ENCODE measurements at places on chromosomes 13 and 19.

GRCh38 chr13:85509512-85509911 is 289.7 kb downstream of the SLITRK6 start:
- no peak for DNase-seq

- DNase-seq, result no peak
Measured at GRCh38 chr13:106205871-106206270, 329.6 kb downstream of the EFNB2 start.

- no peak for DNase-seq
Measured at GRCh38 chr13:22243469-22244163, 572.7 kb downstream of the FGF9 start.

GRCh38 chr13:94305033-94305432 is 174.4 kb downstream of the DCT start:
- DNase-seq, result no peak

- DNase-seq, result no peak
Measured at GRCh38 chr13:46963904-46964303, 67.1 kb upstream of the HTR2A start.

DNA sequence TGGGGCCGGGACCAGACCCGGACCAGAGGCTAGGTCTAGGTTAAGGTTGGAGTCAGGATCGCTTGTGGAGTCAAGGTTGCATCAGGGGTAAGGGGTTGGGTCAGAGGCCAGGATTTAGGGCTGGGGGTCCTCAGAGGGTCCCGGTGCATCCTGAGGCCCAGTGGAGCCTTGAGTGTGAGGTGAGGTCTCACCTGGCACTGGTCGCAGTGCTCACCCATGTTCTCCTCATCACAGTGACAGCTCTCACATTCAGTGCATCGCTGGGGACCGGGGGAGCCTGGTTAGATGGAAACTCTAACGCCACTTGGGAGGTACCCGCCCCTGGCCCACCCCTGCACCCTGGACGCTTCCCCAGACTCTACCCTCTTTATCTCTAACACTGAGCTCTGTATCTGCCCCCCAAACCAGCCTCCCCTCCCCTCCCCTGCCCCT is 3.1 kb downstream of the HRC start:
- no peak for DNase-seq

DNA sequence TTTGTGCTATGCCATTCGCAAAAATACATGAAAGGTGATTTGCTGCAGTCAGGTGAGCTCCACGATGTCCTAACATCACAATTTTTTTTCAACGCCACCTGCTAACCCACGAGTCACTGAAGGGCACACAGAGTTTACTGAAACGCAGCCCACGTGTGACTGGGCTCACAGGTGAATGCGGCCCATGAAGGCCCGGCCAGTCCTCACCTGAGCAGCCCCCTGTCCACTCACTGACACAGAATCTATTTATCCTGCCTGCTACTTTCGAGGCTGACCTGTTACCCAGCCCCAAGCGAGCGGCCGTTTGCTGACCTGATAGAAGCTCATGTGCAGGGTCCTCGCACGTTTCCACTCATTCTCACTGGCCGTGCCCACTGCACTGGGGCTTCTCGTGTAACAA is 121.9 kb upstream of the SOX1 start:
- DNase-seq, result no peak

- no peak for DNase-seq
Measured at GRCh38 chr13:113446488-113446854, 6.8 kb downstream of the ADPRHL1 start.

GRCh38 chr13:71770710-71771109 is 96.3 kb downstream of the DACH1 start:
- DNase-seq, result no peak

GRCh38 chr13:63044589-63045313 is 1629.1 kb upstream of the PCDH20 start:
- DNase-seq, result no peak

DNA sequence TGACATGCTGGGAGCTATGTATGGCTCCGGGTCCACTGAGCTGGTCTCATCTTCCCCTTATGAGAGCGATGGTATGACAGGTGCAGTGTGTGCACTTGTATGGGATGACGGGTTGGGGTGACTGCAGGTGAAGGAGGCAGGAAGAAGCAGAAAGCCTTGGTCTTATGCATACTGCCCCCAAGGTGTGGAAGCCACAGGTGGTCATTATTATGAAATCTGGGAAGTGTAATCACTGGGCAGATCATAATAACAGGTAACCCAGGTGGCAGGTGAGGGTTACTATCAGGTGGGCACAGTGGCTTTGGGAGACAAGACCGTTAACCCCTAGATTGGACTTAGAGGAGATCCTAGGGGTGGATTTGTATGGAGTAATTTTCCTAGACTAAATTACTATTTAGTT is 118.0 kb downstream of the RFC3 start:
- DNase-seq, result no peak

DNA sequence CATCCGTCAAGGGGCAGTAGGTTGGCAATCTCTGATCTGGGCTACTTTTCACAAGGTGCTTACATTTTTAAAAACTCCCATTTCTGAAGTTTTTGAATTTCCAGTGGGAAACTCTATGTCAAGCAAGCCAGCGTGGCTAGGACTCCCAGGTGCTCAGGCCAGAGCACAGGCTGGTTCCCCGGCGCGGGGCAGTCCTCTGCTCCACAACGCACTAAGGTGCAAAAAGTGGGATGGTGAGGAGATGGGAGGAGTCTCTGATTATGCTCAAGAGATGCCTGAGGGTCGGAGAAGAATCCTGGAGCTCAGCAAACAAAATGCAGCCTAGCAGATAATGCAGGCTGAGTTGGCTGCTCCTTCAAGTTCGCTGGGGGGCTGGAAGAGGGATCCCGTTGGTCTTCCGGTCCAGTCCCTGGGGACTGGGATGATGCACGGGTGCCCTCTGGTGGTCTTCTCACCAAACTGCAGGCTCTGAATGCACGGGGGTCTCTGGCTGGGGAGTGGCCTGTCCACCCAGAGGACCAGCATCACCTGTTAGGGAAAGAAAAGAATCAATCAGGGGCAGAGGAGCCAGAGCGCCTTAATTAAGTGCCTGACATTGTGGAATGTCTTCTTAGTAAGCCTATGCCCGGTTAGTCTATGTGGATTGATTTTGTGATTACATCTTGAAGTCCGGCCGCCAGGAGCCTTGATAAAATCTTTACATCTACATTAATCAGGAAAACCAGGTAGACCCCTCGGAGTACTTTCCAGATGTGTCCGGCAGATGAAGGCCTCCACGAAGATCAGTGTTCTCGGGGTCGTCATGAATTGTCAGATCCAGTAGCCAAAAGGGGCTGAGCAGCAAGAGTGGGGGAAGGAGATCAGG is 244.4 kb upstream of the MAB21L1 start:
- DNase-seq, result no peak

DNA sequence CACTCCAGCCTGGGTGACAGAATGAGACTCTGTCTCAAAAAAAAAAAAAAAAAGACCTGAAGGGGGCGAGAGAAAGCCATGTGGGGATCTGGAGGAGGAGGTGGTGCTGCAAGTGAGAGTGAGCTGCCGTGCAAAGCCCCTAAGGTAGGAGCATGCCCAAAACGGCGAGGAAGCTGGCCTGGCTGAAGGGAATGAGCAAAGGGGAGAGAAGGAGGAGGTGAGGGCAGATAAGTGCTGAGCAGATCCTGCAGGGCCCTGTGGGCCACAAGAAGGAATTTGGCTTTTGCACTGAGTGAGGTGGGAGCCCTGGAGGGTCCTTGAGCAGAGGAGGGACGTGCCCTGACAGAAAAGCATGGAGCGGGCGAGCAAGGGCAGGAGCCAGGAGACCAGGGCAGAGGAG is 19.4 kb upstream of the ADGRE5 start:
- no peak for DNase-seq

GRCh38 chr19:48819366-48819816 is 8.6 kb upstream of the BCAT2 start:
- DNase-seq, result no peak

DNA sequence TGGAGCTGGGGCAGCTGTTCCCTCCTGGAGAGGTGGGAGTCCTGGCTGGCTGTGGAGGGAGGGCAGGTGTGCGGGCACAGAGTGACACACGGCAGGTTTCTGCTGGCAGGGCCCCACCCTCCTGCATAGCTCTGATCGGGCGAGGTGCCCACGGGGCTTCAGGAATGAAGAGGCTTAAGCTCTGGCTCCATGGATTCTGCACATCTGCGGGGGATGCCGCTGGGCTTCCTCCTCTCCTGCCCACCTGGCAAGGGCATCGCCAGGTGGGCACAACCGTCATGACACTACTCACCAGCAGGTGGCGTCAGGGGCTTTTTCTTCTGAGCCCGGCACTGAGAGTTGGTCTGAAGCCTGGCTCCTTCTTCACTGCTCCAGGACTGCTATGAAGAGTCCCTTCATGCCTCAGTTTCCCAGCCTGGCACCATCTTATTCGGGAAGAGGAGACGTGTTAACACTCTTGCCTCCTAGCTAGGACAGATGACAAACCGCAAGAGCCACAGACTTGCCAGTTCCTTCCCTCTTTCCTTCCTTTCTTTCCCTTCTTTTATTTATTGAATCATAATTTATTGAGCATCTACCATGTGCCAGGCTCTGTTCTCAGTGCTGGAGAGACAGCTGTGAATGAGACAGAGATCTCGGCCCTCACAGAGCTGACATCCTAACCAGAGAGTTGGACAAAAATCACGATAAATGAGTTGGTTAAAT is 15.2 kb upstream of the PAK4 start:
- DNase-seq, result peak; percentile 65

DNA sequence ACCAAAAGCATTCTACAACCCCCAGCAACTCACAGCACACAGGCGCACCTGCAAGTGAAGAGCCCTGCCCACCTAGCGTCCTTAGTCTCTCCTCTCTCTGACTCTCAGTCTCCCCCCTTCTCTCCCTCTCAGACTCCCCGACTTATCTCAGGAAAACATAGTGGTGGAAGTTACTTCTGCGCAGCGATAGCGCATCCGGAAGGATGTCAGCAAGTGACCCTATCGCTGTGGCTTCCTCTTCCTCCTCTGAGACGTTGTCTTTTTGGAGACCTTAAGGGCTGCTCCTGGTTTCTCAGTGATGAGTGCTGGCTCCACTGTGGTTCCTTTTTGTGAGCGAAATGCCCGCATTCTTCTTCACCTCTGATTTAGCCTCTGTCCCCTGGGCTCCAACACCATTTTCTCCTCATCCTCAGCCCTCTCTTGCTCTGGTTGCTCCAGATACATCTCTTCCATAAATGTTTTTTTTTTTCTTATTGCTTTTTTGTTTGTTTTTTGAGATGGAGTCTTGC is 1.4 kb upstream of the YIF1B start:
- no peak for DNase-seq

DNA sequence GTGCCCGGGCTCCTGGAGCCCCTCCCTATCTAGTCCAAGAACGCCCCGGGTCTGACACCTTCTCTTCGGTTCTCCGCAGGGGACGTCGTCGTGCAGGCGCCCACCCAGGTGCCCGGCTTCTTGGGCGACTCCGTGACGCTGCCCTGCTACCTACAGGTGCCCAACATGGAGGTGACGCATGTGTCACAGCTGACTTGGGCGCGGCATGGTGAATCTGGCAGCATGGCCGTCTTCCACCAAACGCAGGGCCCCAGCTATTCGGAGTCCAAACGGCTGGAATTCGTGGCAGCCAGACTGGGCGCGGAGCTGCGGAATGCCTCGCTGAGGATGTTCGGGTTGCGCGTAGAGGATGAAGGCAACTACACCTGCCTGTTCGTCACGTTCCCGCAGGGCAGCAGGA is 3.4 kb downstream of the PVR start:
- no peak for DNase-seq

GRCh38 chr19:38559428-38560401 is 58.0 kb downstream of the MAP4K1 start:
- DNase-seq, result no peak

DNA sequence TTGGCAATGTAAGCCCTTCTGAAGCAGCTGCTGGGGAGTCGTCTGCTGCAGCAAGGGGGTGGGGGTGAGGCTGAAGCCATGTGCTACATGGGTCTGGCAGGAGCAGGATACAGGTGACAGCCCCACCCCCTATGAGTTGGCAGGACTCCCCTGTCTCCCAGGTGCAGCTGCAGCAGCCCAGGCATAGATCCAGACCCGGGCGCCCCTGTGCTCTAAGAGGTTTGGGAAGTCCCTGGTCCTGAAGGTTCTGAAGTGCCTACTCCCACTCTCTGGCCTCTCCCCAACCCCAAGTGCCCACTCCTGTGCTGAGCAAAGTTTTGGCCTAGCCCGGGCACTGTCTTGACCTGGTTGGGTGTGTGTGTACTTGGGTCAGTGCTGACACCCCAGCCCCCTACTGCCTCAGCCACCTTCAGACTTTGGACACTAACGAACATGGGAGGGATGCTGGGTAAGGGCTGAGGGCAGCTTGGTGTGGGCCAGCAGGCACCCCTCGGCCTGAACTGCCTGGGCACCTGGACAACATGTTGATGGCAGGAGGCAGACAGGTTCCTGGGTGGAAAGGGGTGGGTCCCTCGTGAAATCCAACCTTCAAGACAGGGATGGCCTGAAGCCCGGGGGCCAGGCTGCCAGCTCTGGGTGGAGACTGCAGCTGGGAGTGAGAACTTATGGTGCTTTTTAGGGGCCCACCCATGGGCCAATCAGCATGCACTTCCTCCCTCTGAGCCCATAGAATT is 54.1 kb upstream of the SLITRK6 start:
- DNase-seq, result no peak

Data from memory B cell (primary cell).